ENCODE measurements at places on chromosomes 6 and 20.

DNA sequence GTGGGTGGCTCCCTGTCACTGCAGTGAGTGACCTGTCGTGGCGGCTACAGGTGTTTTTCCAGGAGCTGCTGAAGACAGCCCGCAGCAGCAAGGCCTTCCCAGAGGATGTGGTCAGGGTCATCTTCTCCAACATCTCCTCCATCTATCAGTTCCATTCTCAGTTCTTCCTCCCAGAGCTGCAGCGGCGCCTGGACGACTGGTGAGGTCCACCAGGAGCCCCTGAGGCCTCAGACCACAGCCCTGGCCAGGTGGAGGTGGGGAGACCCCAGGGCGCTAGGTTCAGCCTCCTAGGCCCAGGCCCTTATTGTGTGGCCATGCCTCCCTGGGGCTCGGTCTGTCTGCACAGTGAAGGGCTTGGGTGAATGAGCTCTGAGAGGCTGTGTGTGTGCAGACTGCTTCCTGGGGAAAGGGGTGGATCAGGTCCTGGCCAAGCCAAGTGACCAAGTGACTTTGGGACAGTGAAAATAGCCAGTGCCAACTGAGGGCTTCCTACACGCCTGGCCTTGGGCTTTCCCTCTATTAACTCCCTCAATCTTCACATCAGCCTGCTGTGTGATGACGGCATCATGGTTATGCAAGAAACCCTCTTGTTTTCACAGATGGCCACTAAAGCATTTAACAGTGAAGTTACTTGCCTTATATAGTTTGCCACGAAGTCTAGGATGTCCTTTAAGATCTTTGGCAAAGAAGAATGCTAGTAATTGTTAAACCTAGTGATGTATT, 6.4 kb downstream of the FGD2 start:
- no peak for DNase-seq

GRCh38 chr20:20658871-20659431, 53.5 kb downstream of the RALGAPA2 start:
- no peak for DNase-seq

DNA sequence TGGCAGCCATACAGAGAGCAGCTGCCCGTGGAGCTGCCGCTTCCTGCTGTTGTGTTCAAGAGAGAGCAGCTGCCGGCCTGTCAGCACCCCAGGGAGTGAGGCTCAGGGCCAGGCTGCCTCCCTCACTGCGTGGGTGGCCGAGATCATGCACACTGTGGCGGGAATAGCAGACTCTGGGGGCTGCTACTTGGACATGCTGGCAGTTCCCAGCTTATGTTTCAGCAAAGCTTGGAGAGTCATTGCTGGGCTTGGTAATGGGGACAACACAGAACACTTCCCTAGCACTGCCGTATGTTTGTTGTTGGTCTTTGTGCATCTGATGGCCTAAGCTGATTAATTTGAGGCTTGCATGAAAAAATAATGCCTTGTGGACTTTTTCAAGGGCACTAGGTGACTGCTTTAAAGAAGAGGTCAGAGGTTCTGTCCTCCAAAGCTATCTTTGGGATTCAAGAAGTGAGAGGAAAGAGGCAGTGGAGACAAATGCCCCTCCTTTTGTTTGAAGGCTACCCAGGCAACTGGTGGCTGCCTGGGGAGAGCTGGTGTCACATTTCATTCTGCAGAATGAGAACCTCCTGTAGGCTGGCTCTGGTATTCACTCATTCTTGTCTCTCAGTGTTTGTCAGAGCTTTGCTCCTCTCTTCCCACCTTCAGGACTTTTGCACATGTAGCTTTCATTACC, 18.8 kb downstream of the MRAP2 start:
- no peak for DNase-seq

GRCh38 chr6:169678342-169678741, 23.5 kb downstream of the WDR27 start:
- DNase-seq, result no peak

GRCh38 chr6:1784422-1784884, 174.7 kb downstream of the FOXC1 start:
- no peak for DNase-seq

DNA sequence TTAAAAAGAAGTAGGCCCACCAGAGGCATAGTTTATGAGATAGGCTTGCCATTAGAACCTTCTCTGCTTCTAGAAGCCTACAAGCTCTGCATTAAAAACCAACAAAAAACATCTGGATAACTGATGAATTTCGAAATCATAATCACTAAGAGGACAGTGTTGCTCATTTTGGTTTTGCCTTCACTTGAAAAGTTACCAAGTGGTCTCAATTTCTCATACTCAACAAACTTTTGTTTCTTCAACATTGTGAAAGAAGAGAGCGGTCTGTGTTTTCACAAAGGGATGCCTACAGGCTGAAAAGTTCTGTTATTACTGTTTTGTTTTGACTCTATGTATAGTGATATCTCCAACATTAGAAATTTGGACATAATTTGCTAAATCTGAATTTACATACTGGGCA, 98.9 kb downstream of the PDSS2 start:
- DNase-seq, result no peak

GRCh38 chr6:107128175-107128574, 12.9 kb upstream of the BEND3 start:
- no peak for DNase-seq

GRCh38 chr6:147538821-147539220, 30.3 kb downstream of the SAMD5 start:
- no peak for DNase-seq

- DNase-seq, result no peak
These were observed 17.8 kb upstream of the RFX6 start for GRCh38 chr6:116859264-116859663.

DNA sequence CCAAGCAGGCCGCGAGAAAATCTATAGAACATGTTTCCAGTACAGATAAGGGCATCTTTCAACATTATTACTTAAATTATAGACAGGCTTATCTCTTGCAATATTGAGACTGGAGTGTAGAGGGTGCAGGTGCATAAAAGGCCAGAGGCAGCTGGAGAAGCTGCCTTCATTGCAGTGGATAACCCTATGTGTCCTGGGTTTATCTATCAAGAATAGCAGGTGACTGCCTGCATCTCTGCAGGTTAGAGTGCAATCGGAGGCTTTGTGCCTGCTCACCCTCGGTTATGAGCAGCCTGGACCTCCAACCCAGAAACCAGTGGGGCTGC, 28.7 kb upstream of the ECI2 start:
- no peak for DNase-seq

GRCh38 chr6:169141671-169142537, 111.7 kb downstream of the THBS2 start:
- no peak for DNase-seq

DNA sequence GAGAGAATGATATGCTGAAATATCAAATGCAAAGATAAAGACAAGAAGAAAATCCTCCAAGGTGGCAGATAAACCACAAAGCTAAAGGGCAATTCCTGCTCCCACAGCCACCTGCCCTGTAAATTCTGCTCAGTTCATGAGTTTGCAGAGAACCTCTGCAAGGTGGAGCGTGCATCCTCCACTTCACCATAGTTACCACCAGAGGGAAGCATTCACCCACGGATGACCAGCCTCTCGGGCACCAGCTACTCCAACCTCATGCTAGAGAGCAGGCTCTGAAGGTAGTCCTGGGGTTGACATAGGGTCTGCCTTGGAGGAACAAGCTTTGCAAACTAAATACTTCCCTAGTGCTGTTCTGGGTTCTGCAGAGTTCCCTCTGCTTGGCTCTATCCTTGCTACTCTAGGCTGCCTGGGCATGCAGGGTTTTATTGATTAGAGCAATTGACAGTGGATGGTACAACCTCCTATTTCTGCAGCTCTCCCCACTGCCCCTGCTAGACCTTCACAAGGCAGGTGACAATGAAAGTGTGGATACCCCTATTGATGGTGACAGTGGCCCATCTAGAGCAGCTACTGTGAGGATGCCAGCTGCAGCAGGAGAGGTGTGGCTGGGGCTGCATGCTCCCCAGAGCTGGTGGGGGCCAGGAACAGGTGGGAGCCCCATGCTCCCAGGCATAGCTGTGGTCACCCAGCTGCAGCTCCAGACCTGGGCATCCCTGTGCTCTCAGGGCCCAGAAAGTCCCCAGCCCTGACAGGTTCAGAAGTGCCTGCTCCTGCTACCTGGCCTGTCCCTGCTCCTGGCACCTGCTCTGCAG, 51.1 kb downstream of the GGTLC1 start:
- DNase-seq, result no peak

DNA sequence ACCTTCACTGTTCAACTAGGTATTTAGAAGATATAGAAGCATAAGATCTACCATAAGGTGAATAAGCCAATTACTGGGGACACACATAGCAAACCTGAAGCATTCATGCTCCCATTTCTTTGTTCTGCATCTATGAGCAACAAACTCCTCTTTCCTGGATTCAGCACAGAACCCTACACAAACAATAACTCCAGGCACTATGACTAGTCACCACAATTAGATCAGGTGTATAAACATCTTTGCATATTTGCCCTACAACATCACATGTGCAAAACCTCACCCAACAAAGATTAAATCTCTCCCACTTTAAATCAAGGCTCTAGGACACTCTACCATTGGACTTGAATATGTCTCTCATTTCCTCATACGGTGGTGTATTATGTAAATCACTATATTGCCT, 652.3 kb downstream of the EPHA7 start:
- no peak for DNase-seq

DNA sequence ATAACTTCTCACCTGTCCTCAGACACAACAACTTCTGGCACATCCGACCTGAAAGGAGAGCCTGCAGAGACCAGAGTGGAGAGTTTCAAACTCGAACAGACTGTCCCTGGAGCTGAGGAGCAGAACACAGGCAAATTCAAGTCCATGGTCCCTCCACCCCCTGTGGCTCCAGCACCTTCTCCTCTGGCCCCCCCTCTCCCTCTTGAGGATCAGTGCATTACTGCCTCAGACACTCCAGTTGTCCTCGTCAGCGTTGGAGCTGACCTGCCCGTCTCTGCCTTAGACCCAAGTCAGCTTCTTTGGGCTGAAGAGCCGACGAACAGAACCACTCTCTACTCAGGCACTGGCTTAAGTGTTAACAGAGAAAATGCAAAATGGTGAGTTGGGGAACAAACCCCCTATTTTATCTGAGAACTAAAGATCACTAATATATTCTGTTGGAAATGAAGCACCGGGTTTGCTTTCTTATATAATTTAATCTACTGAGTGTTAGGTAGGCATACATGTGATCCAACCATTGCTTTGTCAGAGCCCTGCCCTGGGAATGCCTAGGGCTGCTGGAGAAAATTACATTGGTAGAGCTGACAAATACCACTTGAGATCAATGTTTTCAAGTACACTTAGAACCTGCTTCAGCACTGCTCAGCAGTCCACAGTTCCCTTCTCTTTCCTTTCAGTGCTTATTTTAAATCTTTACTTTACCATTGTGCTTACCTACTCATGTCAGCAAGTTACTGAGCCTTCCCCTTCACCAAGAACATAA, 77.5 kb upstream of the LTV1 start:
- no peak for DNase-seq

GRCh38 chr20:53795170-53795569, 201.5 kb upstream of the ZNF217 start:
- no peak for DNase-seq

DNA sequence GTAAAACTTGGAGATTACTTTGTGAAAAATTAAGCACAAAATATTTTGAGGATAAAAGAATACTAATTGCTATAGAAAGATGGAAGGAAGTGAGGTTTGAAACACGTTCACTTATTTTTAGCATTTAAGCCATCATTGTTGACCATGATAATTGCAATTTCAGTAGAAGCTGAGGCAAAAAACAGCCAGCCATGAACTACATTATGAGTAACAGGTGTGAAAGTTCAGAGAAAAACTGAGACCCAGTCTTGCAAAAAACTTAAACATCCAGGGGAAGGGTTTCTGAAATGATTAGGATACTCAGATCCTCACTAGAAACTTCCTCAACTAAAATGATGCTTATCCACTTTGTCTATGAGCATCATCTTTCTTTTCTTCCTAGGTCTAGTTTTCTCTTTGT, 619.4 kb downstream of the PHF3 start:
- no peak for DNase-seq

DNA sequence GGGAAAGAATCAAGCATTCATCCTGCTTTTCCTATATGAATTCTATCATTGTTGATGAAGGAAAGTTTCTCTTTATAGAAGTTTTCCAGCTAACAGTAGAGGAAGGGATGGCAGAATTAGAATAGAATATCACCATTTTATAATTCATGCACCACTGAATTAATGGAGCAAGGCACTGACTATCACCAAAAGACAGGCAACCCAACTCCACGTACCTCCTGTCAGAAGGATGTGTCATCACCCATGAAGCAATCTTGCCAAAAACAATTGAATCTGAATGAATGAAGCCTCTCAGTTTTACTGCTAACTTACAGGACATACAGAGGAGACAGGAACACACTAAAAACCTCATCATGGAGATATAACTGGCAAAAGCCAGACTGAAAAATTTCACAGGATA, 122.4 kb downstream of the NFATC2 start:
- no peak for DNase-seq

GRCh38 chr6:76220805-76221204, 148.3 kb upstream of the IMPG1 start:
- no peak for DNase-seq

GRCh38 chr6:45116714-45117410, 211.3 kb upstream of the RUNX2 start:
- DNase-seq, result no peak

GRCh38 chr6:12356983-12357972, 67.1 kb downstream of the EDN1 start:
- DNase-seq, result no peak

DNA sequence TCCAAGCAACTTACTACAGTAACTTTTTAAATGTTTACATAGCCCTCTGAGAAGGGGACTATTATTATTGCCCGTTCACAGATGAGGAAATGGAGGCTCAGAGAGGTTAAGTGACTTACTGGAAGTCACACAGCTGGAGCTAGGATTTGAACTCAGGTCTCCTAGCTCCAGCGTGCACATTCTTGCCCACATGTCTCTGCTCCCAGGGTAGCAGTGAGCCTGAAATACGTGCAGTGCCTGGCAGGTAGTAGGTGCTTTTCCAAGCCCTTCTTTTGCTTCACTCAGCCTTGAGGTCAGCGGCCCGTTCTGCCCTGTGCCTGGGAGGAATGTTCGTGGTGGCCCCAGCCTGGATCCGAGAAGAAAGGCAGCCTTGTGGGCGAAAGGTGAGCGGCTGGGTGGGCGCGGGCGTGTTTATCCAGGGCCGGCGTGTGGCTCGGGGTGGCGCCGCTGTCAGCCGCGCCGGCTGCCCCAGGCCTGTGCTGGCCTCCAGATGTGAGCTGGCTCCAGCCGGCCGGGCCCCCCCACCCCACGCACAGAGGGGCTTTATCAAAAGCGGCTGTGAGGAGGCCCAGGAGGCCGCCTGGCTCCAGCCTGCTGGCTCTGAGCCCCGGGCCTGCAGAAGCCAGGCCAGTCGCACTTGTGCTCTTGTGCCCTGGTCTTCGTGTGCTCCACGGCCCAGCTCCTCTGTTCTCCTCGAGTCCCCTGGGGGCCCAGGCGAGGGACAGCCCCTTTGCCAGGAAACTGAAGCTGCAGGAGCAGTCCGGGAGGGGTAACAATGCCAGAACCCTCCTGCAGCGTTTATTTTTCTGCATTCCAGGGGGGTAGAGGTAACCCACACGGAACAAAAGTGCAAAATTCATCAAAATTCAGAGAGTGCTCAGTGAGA, 58.1 kb downstream of the UBE2V1 start:
- no peak for DNase-seq

DNA sequence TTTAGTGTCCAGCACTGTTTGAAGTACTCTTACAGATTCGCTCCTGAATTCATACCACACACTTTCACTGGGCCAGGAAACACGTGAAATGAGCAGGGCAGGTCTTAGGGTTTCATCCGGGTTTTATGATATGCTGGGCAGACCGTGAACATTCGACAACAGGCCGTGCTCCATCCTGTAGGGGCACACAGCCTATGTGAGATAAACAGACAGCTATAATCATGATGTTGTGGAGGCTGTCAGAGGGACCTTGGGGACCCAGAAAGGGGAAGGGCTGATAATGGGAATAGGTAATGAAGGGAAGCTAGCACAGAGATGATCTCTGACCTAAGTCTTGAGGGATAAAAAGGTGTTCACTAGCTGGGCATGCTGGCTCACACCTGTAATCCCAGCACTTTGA, 110.4 kb downstream of the RIN2 start:
- no peak for DNase-seq

Measured in activated CD4-positive, CD25-positive, alpha-beta regulatory T cell (primary cell).